ENCODE measurements at places on chromosomes 7 and 10.

GRCh38 chr10:113044016-113044755 lies 94.1 kb downstream of the TCF7L2 start:
- no peak for DNase-seq

DNA sequence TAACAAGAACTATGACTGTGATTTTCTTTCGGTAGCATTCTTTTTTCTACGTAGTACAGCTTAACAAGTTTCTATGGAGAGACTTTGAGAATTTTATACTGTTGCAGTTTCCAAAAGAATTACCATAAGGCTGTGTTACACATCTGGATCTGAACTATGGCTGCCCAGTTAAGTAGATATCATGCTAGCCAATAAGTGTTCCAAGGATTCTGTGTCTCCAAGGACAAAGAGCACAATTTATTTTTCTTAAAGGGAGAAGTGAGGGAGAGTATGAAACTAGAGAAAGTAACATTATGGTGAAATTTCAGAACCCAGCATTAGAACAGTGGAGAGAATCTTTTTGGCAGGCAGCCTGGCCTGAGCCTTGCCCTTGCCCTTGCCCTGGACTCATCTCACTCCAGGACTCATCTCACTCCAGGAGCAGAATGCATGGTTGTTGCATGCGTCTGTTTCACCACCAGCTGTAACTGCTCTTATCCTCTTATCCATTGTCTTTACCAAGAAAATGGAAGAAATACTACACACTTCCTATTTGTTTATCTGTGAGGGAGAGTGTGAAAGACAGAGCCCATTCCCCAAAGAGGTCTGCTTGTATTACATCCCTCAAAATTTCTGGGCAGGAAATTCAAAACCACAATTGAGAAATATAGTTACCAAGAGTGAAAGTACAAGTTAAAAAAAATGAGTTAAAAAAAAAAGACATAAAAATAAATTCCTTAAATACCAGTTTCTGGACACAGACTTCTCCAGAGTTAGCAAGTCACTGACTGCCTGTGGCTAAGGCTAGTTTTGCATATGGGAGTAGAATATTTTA lies 1067.5 kb downstream of the NRG3 start:
- DNase-seq: no peak

DNA sequence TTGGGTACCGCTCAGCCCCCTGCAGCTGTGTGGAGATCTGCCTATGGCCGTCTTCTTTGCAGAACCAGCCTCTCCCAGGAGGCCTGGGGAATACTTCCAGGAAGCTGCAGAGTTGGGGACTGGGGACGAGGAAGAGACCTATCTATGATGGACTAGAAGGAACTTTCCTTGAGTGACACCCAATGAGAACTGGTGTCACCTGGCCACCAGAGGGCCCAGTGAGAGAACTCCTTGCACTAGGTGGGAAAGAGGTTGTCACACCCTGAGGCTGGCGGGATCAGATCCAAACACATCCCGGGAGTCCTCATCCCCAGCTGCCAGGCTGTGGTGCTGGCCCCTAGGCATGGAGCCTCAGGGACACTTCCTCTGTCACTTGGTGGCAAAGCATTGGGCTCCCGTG lies 4.9 kb upstream of the GRID2IP start:
- DNase-seq: no peak

- DNase-seq: no peak
Observed at GRCh38 chr10:17153321-17153720, 23.7 kb upstream of the CUBN start.

DNA sequence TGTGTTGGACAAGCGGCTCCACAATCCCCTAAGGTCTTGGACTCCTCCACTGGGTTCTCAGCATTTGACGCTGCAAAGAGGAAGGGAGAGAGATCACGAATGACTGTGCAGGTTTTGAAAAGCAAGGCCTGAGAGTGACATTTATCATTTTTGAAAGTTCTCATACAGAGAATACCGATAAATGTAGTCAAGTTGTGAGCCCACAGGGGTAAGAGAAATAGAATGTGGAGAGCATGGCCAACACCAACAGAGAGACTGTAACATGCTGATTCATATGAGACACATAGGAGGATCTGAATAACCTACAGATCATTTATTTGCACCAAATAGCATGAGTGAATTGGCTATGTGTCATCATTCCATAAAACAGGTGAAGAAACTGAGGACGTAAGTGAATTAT lies 230.5 kb upstream of the MBL2 start:
- no peak for DNase-seq

GRCh38 chr7:3206101-3206500 lies 95.0 kb upstream of the SDK1 start:
- no peak for DNase-seq

DNA sequence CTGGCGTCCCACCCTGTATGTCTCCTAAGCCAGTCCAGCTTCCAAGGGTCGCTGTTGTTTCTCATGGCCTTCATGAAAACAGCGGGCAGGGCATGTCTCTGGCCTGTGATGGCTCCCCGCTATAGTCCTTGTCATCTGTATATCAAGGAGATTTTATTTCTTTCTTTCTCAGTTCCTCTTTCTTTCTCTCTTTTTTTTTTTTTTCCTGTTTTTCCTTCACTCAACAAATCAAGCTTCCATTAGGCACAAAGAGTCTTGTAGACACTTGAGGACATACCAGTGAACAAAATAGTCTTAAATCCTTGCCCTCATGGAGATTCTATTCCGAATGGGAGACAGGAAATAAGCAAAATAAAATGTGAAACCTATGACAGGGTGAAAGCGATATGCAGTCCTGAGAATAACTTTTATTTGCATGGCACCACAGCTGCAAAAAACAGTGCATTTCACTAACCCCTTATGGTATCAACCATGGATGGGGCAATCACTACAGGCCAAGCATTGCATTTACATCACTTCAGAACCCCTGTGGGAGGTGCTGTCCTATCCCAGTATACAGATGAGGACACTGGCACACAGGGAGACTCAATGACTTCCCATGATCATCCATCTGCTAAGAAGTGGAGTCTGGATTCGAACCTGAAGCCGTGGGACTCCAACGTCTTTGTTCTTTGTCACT lies 50.7 kb downstream of the SYPL1 start:
- no peak for DNase-seq

- no peak for DNase-seq
Observed at GRCh38 chr7:121344093-121344492, 15.3 kb downstream of the WNT16 start.

- DNase-seq: no peak
Observed at GRCh38 chr10:3472287-3473051, 299.9 kb upstream of the PITRM1 start.

GRCh38 chr10:82148764-82149163 lies 273.8 kb downstream of the NRG3 start:
- DNase-seq: no peak

DNA sequence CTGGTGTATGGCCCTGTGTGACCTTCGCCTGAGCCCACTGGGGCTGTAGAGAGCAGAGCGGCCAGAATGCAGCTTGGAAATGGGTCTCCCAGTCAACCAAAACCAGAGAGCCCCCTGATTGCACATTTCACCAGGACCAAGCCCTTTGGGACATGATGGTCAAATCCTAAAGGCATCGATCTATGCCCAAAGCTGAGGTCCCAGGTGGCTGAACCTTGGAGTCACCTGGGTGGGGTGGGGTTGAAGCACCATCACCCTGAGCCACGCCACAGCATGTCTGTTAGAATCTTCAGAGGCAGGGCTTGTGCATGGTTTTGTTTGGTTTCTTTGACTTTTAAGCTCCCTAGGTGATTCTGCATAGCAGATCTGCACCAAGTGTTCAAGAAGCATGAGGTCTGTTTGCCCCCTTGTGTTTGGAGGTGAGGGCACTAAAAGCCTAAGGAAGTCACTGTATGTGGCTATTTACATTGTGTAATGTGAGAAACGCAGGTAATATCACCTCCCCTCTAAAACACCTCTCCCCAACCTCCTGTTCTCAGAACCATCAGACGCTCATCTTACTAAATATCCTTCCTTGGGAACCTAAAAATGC lies 9.6 kb downstream of the PKD1L1 start:
- no peak for DNase-seq

DNA sequence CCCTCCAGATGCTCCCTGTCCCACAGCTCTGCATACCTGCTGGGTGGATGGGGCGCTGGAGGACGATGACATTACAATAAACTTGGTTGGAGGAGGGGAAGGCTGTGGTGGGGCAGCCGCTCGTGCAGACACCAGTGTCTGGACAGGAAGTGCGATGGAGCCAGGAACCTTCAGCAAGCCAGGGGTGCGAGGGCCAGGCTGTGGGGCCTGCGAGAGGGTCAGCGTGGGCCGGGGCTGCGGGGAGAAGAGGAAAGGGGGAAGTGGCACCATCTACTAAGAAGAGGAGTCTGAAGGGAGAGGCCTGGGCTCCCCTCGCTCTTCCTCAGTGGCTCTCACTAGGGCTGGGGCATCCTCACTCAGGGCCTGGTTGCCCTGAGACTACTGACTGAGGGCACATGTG lies 6.4 kb downstream of the AP4M1 start:
- no peak for DNase-seq

- no peak for DNase-seq
Observed at GRCh38 chr10:6537770-6538169, 42.3 kb downstream of the PRKCQ start.

Measured in stimulated activated naive CD8-positive, alpha-beta T cell treated with anti-CD3 and anti-CD28 coated beads, Interleukin-15, amount 100 ng/mL, for 72 hours (primary cell).